ENCODE measurements at places on chromosomes 5 and 9. TPM values are rescaled to one million over a fixed set of nuclear protein-coding genes. Genes with fewer than 3 reads are reported as not detected.

DNA sequence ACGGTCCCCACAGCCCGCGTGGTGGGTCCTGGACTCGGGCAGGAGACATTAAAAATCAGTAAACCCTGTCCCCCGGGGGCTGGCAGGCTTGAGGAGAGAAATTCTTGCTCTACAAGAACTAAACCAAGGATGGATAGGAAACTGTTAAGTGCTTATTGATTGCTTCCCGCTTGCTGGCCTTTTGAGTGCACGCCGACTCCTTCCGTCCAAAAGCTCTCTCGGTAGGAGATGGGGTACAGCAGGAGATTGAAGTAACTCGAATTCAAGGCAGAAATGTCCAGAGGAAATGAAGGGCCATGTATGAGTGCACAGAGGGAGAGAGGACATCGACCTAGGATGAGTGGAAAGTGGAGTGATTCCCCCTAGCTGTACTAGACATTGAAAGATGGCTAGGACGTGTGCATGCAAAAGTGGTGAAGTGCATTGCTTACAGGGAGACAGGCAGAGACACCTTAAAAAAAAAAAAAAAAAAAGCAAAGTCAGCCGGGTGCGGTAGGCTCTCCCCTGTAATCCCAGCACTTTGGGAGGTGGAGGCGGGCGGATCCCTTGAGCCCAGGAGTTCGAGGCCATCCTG, 923 bp downstream of the RECK start:
- no peaks in the 10 kb centered on the region for H3K27me3 ChIP-seq
- no peak for DNase-seq
- peak overlapping the region; percentile 93 for H3K4me3 ChIP-seq
- H3K36me3 ChIP-seq: no peaks in the 10 kb centered on the region
- H3K4me1 ChIP-seq: peaks cover 44% of the 10 kb centered on the region
- H3K27ac ChIP-seq: peak overlapping the region; percentile 90

- H3K27ac ChIP-seq: peak overlapping the region; percentile 99
- no peak for DNase-seq
- no peaks in the 10 kb centered on the region for H3K27me3 ChIP-seq
- peaks cover 99% of the 10 kb centered on the region for H3K4me1 ChIP-seq
Observed at GRCh38 chr9:89000371-89000781, 9.1 kb downstream of the S1PR3 start.

DNA sequence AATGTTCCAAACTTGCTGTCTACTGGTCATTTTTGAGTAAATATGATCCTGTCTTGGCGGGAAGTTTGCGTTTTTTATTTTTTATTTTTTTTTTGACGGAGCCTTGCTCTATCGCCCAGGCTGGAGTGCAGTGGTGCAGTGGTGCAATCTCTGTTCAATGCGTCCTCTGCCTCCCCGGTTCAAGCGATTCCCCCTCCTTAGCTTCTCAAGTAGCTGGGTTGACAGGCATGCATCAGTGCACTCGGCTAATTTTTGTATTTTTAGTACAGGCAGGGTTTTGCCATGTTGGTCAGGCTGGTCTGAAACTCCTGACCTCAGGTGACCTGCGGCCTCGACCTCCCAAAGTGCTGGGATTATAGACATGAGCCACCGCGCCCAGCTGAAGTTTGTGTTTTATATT, 45.4 kb downstream of the FGF18 start:
- no peak overlapping the region for H3K4me3 ChIP-seq
- no peak for DNase-seq
- no peaks in the 10 kb centered on the region for H3K4me1 ChIP-seq
- no peaks in the 10 kb centered on the region for H3K36me3 ChIP-seq

GRCh38 chr9:136847088-136847825, 2.0 kb upstream of the PHPT1 start:
- H3K27me3 ChIP-seq: peaks cover 37% of the 10 kb centered on the region
- peaks cover 77% of the 10 kb centered on the region for H3K4me1 ChIP-seq
- peaks cover 14% of the 10 kb centered on the region for H3K36me3 ChIP-seq
- peak overlapping the region; percentile 57 for H3K4me3 ChIP-seq

Gene ZDHHC21
- total RNA-seq: 7.6 TPM

Gene CENPP
- 2.2 TPM for total RNA-seq

Gene ERBIN
- 46.9 TPM for total RNA-seq
